HepG2 (cell line): ENCODE measurements at places on chromosomes 4 and X. TPM values are rescaled to one million over a fixed set of nuclear protein-coding genes. Genes with fewer than 3 reads are reported as not detected.

CXCL1 gene
- 0.15 TPM in 1 of 2 replicates, not detected in the other for total RNA-seq

LRAT gene
- total RNA-seq: not detected in 2 replicates

DNA sequence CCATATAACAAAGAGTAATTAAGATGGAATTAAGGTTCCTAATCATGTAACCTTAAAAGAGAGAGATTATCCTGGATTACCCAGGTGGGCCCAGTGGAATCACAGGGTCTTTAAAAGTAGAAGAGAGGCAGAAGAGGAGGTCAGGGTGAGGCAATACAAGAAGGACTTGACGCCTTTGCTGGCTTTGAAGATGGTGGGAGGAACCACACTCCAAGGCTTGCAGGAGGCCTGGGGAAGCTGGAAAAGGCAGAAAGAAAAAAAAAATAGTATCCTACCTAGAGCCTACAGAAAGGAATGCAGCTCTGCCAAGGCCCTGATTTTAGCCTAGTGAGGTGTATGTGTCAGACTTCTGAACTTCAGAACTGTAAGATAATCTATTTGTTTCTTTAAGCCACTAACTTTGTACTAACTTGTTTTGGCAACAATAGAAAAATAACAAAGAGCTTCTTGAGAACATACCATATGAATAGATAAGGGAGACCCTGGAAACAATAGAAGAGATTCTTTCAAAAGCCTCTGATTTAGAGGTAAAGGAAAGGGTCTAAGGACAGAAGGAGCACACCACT, 229.9 kb upstream of the TTC29 start:
- H3K27me3 ChIP-seq: no peaks in the 10 kb centered on the region
- no peak overlapping the region for H3K27ac ChIP-seq
- H3K36me3 ChIP-seq: no peaks in the 10 kb centered on the region

FAM47E gene
- total RNA-seq: 0.29 and 0.33 TPM in 2 replicates
